ENCODE measurements at places on chromosomes 5 and 9.

- no peak for DNase-seq
These were observed 37.3 kb upstream of the UBE2D2 start for GRCh38 chr5:139523635-139524445.

DNA sequence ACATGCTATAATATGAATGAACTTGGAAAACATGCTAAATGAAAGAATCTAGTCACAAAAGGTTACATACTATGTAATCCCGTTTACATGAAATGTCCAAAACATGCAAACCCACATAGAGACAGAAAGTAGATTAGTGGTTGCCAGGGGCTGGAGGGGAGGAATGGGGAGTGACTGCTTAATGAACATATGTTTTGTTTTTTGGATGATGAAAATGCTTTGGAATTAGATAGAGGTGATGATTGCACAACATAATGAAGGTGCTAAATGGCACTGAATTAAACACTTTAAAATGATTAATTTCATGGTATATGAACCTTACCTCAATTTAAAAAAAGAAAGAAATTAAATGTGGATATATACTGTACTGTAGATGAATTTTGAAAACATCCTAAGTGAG is 17.6 kb upstream of the NDFIP1 start:
- DNase-seq, result no peak

GRCh38 chr9:113772121-113772810 is 103.8 kb upstream of the ZNF618 start:
- no peak for DNase-seq

- no peak for DNase-seq
These were observed 13.2 kb downstream of the MRPL41 start for GRCh38 chr9:137564817-137565411.

DNA sequence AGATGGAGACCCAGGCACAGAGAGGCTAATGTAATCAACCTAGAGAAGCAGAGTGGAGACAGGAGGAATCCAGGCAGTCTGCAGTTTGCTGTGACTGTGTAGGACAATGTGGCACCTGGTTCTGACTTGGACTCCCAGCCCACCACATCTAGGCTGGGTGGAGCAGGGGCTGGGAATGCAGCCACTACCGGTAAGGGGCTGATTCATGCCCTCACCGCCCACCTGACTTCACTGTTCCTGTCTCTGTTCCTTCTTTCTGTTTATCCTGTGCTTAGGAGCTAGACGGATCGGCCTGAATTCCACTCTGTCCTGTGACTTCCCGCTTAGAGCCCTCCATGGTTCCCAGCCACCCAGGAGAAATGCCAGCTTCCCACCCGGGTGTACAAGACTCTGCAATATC is 2.6 kb downstream of the PDLIM4 start:
- no peak for DNase-seq

DNA sequence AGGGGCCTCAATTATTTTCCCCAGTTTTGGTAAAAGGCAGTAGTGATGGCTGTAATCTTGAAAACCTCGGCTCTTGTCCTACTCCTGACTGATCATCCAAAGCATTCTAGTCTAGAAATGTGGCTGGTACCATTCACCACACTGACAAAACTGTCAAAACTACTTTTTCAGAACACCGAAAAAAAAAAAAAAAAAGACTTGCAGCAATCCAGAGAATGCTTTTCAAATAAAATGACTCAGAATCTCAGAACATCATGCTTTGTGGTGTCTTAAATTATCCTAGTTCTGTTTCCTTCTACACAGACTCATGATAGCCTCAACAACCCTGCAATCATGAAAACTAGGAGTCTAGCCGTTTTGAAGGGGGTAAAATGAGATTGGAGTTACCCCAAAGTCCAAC is 13.4 kb downstream of the SLC28A3 start:
- DNase-seq, result no peak

DNA sequence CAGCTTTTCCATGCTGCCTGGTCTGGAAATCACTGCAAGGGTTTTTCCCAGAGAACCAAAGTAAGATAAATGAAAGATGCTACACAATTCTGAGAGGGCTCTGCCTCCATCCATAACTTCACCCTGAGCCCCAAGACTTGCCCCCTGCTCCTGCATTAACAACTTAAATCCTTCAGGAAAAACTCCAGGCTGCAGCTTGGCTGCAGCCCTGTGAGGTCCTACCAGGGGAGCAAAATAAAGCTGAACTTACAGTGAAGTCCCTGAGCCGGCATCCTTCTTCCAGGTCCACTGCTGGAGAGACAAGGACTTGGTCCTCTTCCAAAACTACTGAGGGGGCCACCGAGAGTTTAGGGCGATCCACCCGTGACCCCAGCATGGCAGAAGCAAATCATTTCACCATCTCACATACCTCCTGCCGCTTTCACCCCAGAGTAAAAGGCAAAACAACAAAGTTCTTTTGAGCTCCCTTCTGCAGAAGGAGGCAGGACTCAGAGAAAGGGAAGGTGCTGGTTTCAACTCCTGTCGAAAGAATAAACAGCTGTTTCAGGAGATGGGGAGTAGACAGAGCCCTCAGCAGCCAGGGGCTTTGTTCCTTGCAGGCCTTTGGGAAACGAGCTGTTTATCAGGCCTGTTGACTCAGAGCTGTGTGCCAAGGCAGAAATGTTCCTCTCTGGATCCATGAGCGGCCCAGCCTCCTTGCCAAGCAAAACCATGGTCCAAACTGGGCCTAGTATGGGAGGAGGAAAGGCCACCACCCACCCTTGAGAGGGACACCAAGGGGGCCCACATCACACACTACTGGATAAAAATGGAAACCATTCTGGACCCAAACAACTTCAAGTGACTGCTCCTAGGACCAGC is 20.6 kb downstream of the GGTA1 start:
- DNase-seq, result no peak

DNA sequence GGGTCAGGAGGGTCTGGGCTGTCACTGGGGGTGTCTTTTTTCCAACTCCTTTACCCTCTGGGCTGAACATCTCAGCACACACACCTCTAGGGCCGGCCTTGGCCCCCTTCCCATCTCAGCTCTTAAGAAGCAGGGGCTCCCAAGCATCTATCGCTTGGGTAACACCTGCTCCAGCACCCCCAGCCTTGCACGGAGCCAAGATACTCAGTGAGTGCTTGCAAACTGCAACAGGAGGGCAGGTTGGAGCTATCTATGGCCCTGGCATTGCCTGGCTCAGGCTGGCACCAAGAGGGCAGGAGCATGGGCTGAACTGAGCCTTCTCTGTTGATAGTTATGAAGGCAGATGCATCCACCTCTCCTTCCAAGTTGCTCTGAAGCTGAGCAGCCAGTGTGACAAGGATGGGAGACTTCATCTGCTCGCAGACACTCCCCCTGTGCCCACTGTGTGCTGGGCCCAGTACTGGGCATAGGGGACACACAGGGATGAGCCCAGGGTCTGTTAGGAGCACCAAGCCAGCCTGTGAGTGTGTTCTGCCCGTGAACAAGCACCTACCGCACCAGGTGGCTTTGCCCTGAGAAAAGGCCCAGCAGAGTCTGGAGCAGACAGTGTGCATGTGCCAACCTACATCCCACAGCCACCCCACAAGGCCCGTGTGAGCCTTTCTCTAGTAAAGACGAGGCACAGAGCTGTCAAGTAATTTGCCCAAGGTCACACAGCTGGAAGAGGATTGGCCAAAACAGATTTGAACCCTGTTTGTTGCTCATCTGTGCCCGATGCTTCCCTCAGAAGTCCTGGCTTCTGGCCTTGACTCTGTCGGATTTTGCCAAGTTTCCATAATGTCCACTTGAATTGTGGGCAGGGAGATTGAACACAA is 58.2 kb downstream of the PHF2 start:
- no peak for DNase-seq

GRCh38 chr9:123537809-123538208 is 181.8 kb downstream of the CRB2 start:
- DNase-seq, result no peak

DNA sequence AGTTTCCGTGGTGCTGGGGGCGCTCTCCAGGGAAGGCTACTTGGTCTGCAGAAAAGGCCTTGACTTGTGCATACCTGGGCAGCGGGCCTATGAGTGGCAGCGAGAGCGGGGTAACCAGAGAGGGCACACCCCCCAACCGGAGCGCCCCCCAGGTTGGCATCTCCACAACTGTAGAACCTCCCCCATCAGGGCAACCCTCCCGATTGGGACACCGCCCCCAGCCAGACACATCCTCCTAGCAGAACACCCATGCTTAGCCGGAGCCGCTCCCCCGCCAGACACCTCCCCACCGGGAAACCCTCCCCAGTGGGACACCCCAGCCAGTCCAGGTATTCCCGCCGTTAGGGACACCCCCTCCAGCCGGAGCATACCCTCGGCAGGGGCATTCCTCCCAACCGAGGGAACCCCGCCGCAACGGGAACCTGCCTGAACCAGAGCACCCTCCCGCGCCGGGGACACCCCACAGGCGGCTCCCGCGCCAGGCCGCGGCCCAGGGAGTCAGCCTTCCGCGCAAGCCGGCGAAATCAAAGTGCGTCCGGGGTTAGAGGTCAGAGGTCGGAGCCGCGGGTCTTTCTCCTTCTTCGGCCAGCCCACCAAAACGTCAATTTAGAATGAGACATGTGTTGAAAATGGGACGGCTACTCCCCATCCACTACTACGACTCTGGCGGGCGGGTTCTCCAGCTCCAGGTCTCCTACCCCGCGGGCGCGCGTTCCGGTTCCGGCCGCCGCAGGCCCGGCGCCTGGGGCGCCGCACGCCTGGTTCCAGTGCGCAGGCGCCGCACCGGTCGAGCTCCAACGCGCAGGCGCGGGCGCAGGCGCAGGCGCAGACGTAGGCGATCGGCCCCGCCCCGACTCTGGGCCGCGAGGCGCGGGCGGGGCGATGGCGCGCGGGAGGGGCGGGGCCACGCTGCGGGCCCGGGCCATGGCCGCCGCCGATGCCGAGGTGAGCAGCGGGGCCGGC is at the start of gene EHMT1:
Gene EHMT1, plus strand, starts transcription at position 901 of the 963 bp plus-strand sequence. Its CDS starts 24 bp downstream, at position 925.
- DNase-seq, result peak; percentile 78

GRCh38 chr5:149796030-149796429 is 65.9 kb downstream of the PPARGC1B start:
- DNase-seq, result no peak

DNA sequence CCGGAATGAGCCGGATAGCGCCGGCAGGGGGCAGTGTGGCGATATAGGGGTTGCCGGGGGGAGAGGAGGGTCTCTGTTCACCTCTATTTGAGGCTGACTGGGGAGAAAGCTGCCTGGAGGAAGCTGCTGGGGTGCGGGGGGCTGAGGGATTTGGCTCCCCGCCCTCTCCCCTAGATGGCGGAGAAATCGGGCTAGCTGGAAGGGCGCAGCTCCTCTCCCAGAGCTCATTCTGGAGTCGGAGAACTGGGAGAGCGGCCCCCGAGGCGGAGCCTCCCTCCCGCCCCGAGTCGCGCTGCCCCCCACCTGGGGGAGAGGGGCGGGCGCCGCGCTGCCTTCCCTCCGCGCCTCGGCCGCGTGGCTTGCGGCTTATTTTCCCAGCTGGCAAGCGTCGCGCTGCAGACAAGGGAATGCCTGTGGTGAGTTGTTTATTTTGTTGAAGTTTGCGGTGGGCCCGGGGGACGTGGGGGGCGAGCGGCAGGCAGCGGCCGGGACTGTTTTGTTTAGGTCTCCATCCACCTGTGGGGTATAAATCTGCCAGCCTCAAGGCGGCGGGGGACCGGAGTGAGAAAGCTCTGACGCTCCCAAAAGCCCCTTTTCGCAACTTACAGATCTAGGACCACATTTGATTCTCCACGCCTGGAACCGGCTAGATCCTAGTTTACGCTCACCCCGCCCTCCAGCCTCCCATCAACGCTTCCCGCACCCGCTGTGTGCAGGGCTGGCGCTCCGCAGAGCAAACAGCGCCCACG is 4.1 kb upstream of the RGMB start:
- no peak for DNase-seq

- no peak for DNase-seq
These were observed 48.2 kb upstream of the CACNA1B start for GRCh38 chr9:137829260-137829996.

GRCh38 chr5:177363565-177363964 is 5.8 kb downstream of the RGS14 start:
- no peak for DNase-seq

DNA sequence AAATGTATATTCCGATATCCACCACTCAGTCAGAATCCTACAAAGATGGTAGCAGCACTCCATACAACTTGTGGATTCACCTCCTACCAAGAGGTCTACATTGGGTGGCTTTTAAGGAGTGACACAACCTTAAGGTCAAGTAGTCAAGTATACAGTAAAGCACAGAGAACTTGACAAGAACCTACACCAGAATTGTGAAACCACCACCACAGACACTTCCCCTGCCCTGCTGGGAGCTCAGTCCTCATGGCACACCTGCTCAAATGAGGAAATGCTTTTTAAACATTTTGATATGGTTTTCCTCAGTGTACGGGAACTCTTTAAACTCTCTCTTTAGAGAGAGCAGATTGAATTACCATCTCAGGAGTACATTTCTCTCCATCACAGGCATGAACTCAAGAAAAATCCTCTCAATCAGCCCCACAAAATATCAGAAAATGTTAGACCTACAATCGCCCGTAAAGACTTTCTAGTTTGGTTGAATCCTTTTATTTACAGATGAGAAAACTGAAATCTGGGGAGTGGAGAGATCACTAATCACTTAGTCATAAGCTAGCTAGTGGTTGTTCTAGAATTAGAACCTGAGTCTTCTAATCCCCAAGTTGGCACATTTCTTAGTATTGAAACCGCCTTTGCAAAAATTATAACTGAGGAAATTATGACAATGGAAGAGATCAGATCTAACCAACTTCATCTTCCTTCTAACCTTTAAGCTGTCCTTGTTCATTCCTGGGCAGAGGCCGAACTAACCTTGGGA is 38.5 kb upstream of the NR4A3 start:
- no peak for DNase-seq

- DNase-seq, result no peak
These were observed 15.9 kb downstream of the FBXW5 start for GRCh38 chr9:136928591-136928990.

DNA sequence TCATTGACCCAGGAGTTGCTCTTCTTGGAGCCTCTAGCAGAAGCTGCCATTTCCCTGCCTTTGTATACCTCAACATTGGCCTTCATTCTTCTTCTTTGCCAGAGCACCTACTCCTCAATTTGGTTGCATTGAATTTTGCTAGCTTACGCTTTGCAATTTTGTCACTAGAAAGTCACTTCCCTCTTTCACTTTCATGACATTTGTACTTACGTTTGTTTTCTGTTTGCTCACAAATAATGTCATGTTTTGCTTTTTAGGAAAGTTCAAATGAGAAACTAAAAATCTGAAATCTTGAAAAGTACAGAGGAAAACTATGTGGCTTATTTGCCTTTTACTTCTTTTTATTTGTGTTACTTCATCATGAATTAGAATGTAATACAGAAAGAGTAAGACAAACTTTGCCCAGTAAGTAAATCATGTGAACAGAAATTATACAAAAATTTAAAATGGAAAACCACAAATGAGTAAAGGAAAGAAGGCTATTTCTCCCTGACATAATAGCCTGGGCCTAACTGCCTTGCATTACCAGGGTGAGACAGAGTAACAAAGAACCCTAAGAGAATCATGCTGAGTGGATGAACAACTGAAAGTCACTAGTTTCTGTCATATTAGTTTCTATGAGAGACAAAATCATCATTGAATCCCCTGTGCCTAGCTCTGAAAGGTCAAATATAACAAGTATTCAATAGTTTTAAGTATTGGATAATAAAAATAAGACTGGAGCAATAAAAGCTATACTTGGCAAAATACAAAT is 7.4 kb upstream of the IFNA1 start:
- no peak for DNase-seq

GRCh38 chr9:131094622-131095021 is 1.7 kb upstream of the AIF1L start:
- no peak for DNase-seq
